ENCODE measurements at places on chromosomes 5 and 9.

- DNase-seq: no peak
These were observed 60.0 kb upstream of the KLF9 start for GRCh38 chr9:70474413-70474812.

- no peak for DNase-seq
These were observed 18.1 kb upstream of the RNF145 start for GRCh38 chr5:159227452-159227851.

GRCh38 chr5:127812570-127812969 lies 109.4 kb downstream of the CCDC192 start:
- DNase-seq: no peak

DNA sequence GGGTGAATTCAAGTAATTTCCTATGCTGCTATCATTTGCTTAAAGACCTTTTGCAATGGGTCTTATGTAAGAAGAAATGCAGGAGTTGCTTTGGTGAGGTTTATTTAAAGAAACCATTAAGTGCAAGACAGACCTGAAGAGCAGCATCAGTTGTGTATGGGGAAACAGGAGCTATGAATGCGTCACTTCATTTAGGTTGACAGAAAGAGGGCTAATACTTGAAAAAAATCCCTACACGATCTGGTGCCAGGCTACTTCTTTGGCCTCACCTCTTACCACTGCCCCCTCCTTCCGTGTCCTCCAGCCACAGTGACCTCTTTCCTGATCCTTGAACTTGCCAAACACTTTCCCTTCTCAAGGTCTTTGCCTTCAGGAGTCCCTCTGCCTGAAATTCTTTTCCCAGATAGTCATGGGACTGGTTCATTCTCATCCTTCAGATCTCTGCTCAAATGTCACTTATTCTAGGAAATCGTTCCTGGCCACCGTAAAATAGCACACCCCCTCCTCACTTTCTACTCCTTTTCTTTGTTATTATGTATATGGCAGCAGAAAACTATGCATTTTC lies 1.4 kb upstream of the JAK2 start:
- DNase-seq: no peak

GRCh38 chr9:6757132-6757455 lies 679 bp upstream of the KDM4C start:
- no peak for DNase-seq

DNA sequence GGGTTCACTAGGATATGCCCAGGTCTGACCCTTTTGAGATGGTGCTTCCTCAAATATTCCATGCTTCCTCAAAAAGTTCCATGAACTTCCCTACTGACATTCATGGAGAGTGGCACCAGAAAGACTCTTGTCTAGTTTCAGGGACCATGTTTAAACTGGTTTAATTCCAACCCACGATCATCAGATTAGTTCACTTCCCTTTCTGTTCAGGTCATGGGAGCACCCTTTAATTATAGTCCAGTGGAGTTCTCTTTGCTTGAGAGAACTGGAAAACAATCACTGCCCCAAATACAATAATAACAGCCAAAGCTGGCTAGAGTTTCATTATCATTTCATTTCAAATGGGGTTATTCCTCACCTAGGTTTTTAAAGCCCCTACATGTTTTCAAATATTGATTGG lies 9.7 kb upstream of the ERBIN start:
- DNase-seq: no peak

DNA sequence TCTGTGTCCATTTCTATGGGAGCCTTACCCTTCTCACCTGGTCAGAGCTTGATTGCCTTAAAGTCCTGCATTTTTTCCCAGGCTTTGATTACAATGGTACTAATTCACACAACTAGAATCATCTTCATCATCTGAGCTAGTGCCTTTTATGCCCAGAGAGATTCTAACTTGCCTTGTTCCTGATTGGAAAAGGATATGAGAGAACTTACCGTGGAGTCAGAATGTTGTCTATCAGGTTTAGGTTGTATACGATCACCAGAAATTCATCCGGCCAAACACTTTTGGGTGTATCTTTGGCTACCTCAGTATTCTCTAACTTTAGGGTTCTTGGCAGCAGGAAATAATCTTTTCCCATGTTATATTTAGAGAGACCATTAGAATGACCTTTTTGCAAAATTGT lies 71.7 kb downstream of the AOPEP start:
- DNase-seq: no peak

GRCh38 chr5:172905346-172906140 lies 53.7 kb upstream of the RPL26L1 start:
- no peak for DNase-seq

GRCh38 chr5:133244242-133244641 lies 192.4 kb downstream of the HSPA4 start:
- DNase-seq: no peak

- DNase-seq: no peak
These were observed 73.2 kb downstream of the AOPEP start for GRCh38 chr9:94799578-94800264.

DNA sequence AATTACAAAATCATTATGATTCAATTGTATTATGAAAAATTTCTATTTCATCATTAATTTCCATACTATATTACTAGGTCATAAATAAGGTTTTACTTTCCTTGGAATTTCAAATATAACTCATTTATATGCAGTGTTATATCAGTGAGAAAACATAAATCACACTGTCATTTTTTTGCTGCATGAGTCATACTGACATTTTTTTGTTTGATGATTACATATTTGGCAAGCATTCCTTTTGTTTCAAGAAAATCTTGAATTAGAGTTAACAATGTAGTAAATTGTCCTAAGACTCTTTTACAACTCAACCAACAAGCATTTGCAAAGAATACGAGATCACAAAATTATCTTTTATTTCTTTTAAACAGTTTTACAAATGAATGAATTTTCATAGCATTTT lies 298.4 kb upstream of the SEMA6A start:
- no peak for DNase-seq

DNA sequence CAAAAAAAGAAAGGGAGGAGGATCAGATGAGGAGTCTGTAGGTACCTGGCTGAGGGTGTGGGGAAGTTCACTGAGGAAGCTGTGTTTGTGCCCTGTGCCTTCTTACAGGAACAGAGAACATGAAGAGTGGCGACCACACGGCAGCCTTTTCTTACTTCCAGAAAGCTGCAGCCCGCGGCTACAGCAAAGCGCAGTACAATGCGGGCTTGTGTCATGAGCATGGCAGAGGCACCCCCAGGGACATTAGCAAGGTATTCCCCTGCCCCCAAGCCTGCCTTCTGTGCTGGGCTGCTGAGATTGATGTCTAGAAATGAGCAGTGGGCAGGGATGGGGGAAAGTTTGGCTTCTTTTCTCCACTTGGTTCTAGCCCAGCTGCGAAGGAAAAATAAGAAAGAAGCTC lies 9.5 kb downstream of the DELE1 start:
- no peak for DNase-seq

DNA sequence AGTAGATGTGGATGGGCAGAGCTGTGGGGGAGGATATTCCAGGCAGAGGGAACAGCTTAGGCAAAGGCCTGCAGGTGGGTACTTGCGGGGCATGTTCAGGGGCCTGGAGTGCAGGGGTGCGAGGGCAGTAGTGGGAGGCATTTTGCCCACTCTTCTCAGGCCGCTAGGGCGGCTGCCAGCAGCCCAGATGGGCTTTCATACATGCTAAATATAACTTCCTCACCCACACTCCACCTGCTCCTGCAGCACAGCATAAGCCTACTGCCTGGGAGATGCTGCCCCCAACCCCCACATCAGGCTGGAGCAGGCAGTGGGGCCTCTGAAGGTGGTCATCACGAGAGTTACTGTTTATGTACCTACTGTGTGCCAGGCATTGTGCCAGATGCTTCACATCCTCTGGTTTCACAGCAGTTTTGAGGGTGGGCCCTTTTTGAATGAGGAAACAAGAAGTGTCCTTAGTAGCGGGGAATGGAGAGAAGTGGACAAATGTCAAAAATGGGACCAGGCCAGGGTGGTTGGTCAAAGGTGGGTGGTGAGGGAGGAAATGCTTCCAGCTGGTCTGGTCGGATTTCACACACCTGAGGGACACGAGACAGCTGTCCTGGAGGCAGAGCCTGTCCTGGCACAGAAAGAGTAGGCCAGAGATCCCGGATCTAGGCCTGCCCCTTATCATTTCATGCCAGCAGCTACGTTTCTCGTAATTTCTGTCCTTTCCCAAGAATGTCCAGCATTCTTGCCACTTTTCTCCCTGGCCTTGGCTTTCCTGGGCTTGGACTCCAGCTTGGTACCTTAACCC lies 12.1 kb downstream of the RGS14 start:
- DNase-seq: no peak

GRCh38 chr9:122252796-122253195 lies 11.8 kb downstream of the RBM18 start:
- no peak for DNase-seq

DNA sequence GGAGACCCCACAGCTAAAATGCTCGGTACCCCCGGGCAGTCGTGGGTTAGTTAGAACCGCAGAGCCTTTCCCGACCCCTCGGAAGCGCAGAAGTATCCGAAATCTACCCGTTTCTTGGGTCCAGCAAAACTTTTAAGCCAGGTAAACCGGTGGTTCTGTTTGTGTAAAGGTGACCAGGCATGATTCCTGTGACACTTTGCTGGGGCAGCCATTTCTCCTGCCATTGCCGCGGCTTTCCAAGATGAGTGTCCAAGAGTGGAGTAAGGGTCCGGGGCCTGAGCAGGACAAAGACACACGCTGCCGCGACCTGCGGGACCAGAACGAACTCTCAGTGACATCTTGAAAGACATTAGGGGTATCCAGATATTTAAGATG lies 655 bp downstream of the MARVELD2 start:
- no peak for DNase-seq

- no peak for DNase-seq
These were observed 47.1 kb downstream of the SH3PXD2B start for GRCh38 chr5:172407241-172407691.

- DNase-seq: no peak
These were observed 8.9 kb downstream of the SMAD5 start for GRCh38 chr5:136141561-136141960.

DNA sequence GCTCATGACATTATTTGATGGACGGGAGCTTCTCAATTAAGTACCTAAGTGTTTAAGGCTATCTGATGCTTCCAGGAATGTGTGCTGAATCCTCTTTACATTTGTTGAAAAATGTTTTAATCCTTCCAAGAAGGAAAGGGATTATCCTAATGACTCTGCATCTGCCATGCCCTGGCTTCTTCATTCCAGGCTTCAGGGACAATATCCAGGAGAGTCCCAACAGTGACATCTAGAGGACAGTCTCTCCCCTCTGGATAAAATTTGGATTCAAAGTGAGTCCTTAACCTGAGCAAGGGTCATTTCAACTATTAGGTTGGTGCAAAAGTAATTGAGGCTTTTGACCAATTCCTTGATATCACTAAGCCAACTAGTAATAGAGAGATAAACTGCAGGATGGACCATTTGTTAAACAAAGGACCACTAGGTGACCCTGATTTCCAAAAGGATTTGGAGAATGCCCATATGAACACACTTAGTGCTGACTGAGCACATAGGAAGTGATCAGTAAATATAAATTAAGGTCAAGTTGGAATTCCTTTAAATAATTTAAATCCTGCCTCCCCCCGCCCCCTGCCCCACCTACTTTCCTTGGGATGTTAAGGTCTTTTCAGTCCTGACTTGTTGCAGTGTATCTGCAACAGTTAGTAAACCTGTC lies 19.1 kb downstream of the TNFSF8 start:
- DNase-seq: no peak

- no peak for DNase-seq
These were observed 7.4 kb upstream of the ADAM19 start for GRCh38 chr5:157582731-157583620.

DNA sequence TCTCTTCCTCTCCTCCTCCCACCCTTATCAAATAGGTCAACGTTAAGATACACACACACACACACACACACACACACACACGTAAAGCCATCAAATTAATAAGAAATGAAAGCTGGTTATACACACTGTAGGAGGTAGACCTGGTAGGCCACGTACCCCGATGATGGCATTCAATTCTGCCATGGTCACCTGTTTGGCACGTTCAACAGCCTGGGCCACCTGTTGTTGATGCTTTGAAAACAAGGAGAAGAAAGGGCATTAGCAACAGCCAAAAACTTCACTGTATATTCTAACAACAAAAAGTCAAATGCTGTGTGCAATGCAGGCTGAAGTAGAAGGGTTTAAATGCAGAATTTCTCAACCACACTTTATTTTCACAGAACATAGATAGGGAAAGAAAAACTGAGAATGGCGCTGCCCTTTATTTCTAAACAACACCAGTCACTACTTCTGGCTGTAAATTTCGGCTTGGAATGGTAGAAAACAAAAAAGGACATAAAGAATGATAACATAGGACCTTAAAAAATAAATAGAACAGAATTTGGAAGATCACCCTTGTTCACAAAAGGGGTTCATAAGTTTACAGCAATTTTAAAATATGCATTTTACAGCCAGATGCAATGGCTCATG lies 37.2 kb downstream of the TLE1 start:
- no peak for DNase-seq

DNA sequence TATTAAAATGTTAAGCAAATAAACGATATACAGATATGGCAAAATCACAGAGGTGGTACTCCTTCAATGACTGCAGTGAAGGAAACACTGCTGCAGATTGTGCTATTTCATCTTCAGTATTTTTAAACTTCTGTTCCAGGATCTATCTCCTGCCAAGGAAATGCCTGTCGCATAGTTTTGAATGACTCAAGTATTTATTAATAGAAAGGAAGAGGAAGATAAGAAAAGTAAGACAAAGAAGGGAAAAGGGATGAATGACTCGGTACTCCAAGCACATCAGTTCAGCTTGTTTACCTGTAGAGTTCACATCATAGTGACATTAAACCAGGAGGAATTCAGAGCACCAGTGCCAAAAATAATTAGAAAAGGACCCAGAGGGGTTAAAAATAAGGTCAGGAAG lies 5.1 kb upstream of the GPX8 start:
- DNase-seq: no peak

GRCh38 chr9:12968093-12968492 lies 193.3 kb downstream of the LURAP1L start:
- DNase-seq: no peak

GRCh38 chr5:180802325-180803180 lies at the start of gene MGAT1:
TSS of gene MGAT1 (minus strand) at chr5:180802806. CDS start at chr5:180792971, 9,835 bp downstream.
- DNase-seq: peak; percentile 89

DNA sequence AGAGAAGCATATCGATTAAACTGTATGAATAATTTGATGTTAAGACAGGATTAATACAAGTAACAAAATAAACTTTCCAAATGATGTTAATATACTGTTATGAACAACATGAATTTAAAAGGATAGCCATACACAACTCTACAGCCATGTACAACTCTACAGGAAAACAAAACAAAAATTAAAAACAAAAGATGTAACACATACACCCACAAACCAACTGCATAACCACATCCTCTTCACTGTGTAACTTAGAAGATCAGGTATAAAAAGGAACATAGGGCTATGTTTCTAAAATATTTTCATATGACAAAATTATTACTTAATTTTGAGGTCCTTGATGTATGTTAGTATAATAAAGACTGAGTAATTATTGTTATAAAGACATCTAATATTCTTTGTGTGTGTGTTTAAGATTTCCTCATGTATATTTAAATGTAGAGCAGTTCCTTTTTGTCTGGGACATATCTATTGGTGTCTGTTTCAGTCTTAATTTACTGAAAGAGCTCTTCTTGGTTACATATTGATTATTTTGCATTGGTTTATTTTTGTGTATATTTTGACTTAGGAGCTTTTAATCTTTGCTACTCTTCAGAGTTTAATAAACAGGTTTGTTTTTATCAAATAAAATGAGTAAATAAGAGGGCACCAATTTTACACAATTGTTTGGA lies 966.8 kb upstream of the CTNND2 start:
- DNase-seq: no peak
